ENCODE measurements at places on chromosomes 6 and 20. TPM values are rescaled to one million over a fixed set of nuclear protein-coding genes. Genes with fewer than 3 reads are reported as not detected.

The METTL24 gene
- total RNA-seq: not detected

The WFDC5 gene
- total RNA-seq: not detected

The NHSL1 gene
- 0.49 TPM for total RNA-seq

- no peak for DNase-seq
- H3K36me3 ChIP-seq: no peaks in the 10 kb centered on the region
- H3K27ac ChIP-seq: no peak overlapping the region
- H3K27me3 ChIP-seq: no peaks in the 10 kb centered on the region
- no peaks in the 10 kb centered on the region for H3K4me1 ChIP-seq
Measured at GRCh38 chr6:112925702-112926101, 578.6 kb downstream of the RFPL4B start.

DNA sequence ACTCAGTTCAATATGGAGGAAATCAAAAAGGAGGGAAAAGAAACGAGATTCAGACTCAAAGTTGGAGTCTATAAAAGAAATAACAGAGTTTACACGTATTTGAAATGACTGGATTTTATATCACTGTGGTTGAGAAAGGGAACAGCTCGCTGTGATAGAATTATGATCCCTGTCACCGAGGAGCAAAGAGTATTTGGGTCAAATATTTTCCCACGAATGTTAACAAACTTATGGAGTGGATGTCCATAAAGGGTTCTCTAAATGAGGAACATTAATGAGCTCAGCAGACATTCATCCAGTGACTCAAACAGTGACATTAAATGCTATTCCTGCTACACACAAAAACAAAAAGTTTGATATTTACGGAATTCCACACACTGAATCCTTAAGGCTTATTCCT is 57.9 kb downstream of the FHL5 start:
- peaks cover 28% of the 10 kb centered on the region for H3K27me3 ChIP-seq
- no peak overlapping the region for H3K4me3 ChIP-seq
- H3K4me1 ChIP-seq: no peaks in the 10 kb centered on the region
- DNase-seq: no peak
- H3K27ac ChIP-seq: no peak overlapping the region

GRCh38 chr20:46367967-46368901 is 38.2 kb downstream of the ELMO2 start:
- peaks cover 54% of the 10 kb centered on the region for H3K4me1 ChIP-seq
- H3K4me3 ChIP-seq: no peak overlapping the region
- H3K36me3 ChIP-seq: peaks cover 33% of the 10 kb centered on the region
- DNase-seq: peak; percentile 42
- H3K27me3 ChIP-seq: no peaks in the 10 kb centered on the region

GRCh38 chr20:46994341-46994740 is 99.7 kb downstream of the EYA2 start:
- peak; percentile 83 for DNase-seq
- peaks cover 20% of the 10 kb centered on the region for H3K4me1 ChIP-seq
- peaks cover 28% of the 10 kb centered on the region for H3K27me3 ChIP-seq

DNA sequence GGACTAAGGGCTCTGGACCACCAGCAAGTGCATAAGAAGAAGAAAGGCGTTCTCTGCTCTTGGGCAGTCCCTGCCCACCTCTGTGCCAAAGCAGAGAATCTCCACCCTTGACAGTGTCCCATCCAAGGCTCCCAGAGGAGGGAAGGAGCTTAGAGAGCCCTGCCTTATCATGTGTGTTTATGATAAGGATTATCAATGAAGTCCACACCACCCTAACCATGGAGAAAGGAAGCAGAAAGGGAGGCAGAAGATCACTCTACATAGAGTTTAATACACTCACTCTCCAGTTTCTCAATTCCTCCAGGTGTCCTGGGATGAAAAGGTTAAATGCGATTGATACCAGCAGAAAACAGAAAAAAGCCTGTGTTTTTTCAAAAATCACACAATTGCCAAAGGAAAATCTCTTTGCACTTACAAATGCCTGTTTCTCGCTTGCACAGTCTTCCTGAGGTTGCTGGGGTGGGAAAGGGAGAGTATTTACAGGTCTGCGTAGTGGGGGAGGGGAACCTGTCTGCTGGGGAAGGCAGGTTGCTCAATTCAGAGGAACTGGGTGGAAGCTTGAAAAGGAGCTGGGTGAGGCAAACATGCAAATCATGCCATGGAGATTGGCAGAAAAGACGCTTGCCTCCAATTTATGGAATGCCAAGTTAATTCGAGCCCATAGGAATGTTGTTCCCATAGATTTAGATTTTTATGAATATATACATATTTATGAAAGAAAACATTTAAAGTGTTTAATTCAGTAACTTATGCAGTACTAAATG is 104.0 kb downstream of the EYA2 start:
- peaks cover 20% of the 10 kb centered on the region for H3K27me3 ChIP-seq
- H3K27ac ChIP-seq: no peak overlapping the region
- no peaks in the 10 kb centered on the region for H3K36me3 ChIP-seq
- H3K4me1 ChIP-seq: peaks cover 8% of the 10 kb centered on the region
- no peak overlapping the region for H3K4me3 ChIP-seq

DNA sequence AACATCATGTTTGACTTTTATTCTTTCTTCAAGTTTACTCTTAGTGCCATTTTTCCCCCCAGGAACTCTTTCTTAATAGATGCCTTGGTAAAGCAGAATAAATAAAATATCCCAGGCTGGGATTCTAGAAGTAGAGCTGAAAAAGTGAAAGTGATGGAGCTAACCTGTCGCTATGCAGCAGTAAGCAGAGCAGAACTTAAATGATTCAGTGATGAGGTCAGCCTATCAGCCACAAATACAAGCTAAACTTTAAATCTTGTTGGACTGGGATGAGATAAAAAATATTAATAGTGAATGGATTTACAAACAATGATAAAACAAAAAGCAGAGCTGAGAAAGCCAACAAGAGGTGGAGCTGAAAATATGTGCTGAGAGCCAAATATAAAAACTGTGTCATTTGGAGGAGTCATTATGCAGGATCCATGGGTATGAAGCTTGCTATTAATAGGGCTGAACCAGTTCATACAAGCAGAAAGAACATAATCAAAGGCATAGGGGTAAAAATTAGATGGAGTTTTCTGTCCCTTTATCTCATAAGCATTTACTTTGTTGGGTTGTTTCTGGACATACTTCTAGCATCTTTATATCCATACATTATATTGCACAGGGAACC is 877.8 kb downstream of the EPHA7 start:
- H3K4me1 ChIP-seq: no peaks in the 10 kb centered on the region
- no peaks in the 10 kb centered on the region for H3K36me3 ChIP-seq
- H3K27me3 ChIP-seq: no peaks in the 10 kb centered on the region
- DNase-seq: no peak
- no peak overlapping the region for H3K27ac ChIP-seq
- no peak overlapping the region for H3K4me3 ChIP-seq

DNA sequence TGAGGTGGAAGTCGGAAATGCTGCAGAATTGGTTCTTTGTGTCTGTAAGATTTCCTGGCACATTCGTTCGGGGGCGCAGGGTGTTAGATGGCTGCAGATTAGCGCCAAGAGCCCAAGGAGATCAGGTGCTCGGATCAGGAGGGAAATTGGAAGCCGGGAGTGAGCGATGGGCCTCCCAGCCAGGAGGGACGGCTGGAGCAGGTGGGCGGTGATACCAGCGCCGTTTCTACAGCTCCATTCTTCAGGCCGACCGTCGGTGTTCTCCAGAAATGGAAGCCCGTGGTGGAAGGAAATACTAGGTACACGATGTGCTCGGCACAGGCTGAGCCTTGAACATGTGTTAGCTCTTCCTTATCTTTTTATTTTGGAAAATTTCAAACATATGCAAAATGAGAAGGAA is 6.5 kb downstream of the SIRPA start:
- no peak overlapping the region for H3K4me3 ChIP-seq
- peaks cover 30% of the 10 kb centered on the region for H3K27me3 ChIP-seq
- peaks cover 5% of the 10 kb centered on the region for H3K4me1 ChIP-seq
- no peaks in the 10 kb centered on the region for H3K36me3 ChIP-seq

- H3K27me3 ChIP-seq: peaks cover 4% of the 10 kb centered on the region
- H3K27ac ChIP-seq: no peak overlapping the region
- H3K4me3 ChIP-seq: no peak overlapping the region
- DNase-seq: no peak
- H3K4me1 ChIP-seq: no peaks in the 10 kb centered on the region
- no peaks in the 10 kb centered on the region for H3K36me3 ChIP-seq
Measured at GRCh38 chr6:40762981-40763380, 175.8 kb upstream of the LRFN2 start.

GRCh38 chr6:44096612-44097011 is 30.6 kb downstream of the MRPL14 start:
- no peaks in the 10 kb centered on the region for H3K36me3 ChIP-seq
- no peaks in the 10 kb centered on the region for H3K4me1 ChIP-seq
- no peak overlapping the region for H3K27ac ChIP-seq
- H3K27me3 ChIP-seq: no peaks in the 10 kb centered on the region
- peak; percentile 86 for DNase-seq

DNA sequence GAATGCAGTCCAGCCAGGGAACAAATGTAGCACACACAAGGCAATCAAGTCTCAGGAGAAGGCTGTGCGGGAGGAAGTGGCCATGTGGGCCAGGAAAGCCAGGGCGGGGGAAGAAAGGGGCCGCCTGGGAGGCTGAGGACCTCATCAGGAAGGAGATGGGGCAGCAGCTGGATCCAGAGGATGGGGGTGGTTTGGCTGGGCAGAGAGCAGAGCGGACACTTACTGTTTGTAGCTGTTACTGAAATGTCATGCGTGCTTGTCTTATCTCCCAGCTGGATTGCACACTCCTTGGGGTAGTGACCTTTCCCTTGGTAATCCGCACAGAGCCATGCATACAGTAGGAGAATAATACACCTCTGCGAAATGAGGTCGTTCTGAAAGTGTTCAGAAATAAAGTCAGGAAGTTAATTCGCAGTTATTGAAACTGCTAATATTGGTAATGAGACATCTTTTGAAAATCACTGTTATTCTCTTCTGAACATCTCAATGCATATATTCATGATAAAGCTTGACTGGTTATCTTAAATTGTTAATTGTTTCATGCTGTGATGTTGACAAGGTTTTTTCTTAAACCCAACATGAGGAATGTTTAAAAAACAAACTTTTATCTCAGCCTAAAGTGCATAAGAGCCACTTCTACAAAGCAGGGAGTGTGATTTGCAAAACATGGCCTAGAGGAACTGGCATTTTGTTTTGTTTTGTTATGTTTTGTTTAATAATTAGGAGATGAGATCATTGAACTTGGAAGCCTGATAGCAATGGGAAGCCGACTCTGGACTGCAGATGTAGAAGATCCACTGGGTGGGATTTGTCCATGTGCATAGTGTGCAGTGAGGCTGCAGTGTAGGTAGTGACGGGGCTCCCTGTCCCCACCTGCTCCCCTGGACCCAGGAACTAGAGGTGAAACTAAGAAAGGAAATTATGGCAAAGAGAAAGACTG is 18.0 kb upstream of the MAP3K4 start:
- no peaks in the 10 kb centered on the region for H3K4me1 ChIP-seq
- no peak for DNase-seq
- no peaks in the 10 kb centered on the region for H3K36me3 ChIP-seq
- H3K4me3 ChIP-seq: no peak overlapping the region
- H3K27ac ChIP-seq: no peak overlapping the region
- H3K27me3 ChIP-seq: peaks cover 9% of the 10 kb centered on the region

GRCh38 chr20:62824476-62825332 is 7.9 kb downstream of the COL9A3 start:
- H3K4me3 ChIP-seq: no peak overlapping the region
- H3K27ac ChIP-seq: no peak overlapping the region
- no peak for DNase-seq
- no peaks in the 10 kb centered on the region for H3K36me3 ChIP-seq

DNA sequence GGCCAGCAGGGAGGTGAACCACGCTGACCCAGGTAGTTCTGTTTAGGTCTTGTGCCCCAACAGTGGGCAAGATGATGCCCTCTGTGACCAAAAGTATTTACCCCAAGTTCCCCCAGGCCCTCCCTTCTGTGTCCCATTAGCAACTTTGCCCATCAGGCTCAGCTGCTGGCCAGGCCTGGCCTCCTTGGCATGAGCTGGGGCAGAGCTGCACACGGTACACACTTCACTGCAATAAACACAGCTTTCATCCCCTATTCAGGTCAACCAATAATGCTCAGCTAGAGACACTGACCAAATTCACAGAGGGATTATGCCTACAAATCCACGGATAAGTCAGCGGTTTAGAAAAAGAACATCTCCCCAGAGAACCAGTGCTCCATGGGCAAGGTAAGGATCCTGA is 103.7 kb downstream of the SLC23A2 start:
- no peak for DNase-seq
- H3K27me3 ChIP-seq: no peaks in the 10 kb centered on the region
- peaks cover 10% of the 10 kb centered on the region for H3K36me3 ChIP-seq
- H3K4me1 ChIP-seq: peaks cover 6% of the 10 kb centered on the region

DNA sequence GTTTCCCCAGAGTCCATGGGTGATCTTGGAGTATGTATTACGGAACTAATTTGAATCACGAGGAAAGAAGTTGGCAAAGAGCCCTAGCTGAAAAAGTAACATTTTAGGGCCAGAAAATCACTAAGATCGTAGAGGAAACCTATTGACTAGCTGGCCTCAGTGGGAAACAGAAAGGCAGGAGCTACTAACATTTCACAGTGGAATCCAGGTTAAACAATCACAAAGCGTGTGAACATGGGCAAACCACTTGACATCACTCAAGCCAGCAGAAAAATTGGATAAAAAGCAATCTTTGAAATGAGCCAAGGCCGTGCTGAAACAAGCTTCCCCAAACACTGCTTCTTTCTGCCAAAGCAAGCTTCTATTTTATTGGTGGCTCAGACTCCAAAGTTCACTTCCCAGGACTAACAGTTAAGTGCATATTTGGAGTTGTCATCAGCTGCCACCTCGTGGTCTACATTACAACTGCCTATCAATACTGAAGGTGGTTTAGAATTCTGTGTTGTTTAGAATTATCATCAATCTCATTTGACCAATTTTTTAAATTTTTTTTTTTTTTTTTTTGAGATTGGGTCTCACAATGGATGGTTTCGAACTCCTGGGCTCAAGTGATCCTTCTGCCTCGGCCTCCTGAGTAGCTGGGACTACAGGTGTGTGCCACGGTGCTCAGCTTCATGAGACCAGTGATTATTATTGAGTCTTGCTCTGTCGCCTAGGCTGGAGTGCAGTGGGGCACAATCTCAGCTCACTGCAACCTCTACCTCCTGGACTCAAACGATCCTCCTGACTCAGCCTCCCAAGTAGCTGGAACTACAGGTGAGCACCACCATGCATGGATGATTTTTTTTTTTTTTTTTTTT is 10.6 kb downstream of the RPS10 start:
- H3K27ac ChIP-seq: peak overlapping the region; percentile 30
- peaks cover 14% of the 10 kb centered on the region for H3K4me1 ChIP-seq
- no peaks in the 10 kb centered on the region for H3K27me3 ChIP-seq
- peak; percentile 53 for DNase-seq
- no peak overlapping the region for H3K4me3 ChIP-seq

DNA sequence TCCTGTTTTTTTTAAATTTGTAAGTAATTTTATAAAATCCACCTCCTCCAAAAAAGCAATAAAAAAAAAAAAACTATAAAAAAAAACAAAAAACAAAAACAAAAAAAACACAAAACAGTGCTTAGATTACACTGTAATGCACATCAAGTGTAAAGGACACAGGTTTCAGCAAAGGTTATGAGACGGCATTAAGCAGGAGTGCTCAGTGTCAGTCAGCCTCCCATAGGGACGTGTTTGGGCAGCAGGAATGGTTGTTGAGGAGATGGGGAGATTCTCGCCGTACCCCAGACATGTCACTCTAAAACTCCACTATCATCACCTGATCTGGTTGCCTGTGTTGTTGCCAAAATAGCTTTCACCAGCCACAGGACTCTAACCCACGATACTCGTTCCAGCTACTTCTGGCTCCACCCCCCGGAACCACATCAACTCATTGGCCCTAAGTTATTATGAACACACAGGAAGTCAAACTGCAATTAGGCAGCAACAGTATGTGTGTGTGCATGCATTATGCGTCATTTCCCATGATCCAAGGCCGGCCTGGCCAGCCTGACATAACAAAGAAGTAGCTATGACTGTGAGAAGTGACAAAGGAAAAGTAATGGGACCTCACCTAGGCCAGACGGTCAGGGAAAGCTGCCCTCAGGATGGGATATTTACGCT is 28.7 kb downstream of the ECT2L start:
- peak overlapping the region; percentile 49 for H3K27ac ChIP-seq
- DNase-seq: peak; percentile 73
- peaks cover 6% of the 10 kb centered on the region for H3K4me1 ChIP-seq
- no peaks in the 10 kb centered on the region for H3K36me3 ChIP-seq
- H3K4me3 ChIP-seq: no peak overlapping the region

All from activated CD8-positive, alpha-beta T cell treated with anti-CD3 and anti-CD28 coated beads for 36 hours (primary cell).